ENCODE measurements at places on chromosomes 5 and 9.

GRCh38 chr9:110142868-110143481 lies 65.0 kb downstream of the C9orf152 start:
- DNase-seq, result no peak

DNA sequence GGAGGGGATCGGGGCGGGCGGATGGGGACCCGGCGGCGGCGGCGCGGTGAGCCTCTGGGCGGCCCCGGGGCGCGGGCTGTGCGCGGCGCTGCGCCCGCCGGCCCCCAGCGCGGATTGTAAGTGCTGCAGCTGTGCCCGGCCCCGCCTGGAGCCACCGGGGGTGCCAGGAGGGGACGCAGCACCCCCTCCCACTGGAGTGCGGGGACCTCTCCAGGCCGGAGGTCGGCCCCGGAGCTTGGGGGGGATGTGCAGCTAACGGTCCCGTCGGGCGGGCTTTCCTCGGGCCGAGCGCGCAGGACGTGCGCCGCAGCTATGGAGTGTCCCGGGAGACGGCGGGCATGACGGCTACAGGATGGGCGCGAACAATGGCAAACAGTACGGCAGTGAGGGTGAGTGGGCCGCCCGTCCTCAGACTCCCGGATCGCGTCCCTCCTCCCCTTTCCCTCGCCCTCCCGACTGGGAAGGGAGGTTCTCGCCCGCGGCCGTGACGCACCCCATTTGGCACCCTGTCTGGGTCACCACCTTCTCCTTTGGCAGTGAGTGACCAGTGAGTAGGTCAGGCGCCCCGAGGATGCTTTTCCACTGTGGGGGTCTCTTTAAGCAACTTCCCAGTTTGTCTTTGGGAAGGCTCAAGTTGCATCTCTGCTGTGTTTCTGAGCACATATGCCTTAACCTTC lies 483 bp downstream of the FBXL7 start:
- no peak for DNase-seq

- DNase-seq, result no peak
Observed at GRCh38 chr9:126166291-126166690, 160.3 kb upstream of the MVB12B start.

DNA sequence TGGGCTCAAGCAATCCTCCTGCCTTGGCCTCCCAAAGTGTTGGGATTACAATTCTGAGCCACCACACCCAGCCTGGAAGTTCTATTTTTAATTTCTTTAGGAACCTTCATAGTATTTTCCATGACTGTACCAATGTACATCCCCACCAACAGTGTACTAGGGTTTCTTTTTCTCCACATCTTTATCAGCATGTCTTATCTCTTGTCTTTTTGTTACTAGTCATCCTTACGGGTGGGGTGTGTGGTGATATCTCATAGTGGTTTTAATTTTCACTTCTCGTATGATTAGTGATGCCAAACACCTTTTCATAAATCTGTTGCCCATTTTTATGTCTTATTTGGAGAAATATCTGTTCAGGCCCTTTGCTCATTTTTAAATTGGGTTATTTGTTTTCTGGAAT lies 123.0 kb upstream of the MEF2C start:
- no peak for DNase-seq

DNA sequence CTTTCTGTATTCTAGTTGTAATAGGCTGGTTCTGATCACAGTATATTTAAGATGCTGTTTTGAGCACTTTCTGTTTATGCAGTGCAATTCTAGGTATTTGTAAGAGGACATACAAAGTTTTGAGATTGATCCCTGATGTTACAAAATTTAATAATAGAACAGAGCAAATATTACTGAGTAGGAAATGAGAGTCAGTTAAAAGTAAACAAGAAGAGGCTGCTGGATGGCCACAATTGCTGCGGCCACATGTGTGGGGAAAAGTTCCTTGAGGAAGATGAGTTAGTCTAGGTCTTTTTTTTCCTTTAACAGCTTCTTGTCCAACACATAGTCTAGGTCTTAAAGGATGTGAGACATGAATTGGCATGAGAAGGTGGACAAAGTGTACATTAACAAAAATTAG lies 11.3 kb downstream of the EHMT1 start:
- DNase-seq, result no peak

DNA sequence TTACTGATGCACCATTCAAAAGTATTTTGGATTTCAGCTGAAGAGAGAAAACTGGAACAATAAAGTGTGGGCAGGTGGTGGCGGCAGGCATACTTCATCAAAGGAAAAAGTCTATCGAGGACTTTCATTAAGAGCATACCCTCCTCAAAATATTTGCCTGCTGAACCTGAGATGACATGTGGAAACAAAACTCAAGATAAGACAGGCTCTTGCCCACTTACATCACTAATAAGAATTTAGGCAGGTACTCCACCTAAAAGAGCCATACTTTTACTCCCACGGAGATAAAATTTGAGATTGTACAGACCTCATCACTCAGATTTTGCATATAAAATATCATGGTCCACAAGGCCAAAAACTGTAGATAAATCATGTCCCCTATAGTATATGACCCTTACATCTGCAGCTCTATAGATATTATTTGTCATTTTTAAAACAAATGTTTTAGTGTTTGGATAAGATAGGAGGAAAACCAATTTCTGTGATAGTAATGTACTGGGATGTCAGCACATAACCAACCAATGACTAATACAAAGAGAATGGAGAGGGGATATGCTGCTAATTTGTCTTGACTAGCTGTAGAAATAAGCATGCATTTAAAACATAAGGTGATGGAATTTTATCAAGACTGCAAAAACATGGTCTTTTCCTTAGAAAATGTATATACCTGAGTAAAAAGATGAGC lies 730.6 kb upstream of the ZNF608 start:
- no peak for DNase-seq

- DNase-seq, result no peak
Observed at GRCh38 chr5:168308976-168309598, 17.6 kb downstream of the WWC1 start.

DNA sequence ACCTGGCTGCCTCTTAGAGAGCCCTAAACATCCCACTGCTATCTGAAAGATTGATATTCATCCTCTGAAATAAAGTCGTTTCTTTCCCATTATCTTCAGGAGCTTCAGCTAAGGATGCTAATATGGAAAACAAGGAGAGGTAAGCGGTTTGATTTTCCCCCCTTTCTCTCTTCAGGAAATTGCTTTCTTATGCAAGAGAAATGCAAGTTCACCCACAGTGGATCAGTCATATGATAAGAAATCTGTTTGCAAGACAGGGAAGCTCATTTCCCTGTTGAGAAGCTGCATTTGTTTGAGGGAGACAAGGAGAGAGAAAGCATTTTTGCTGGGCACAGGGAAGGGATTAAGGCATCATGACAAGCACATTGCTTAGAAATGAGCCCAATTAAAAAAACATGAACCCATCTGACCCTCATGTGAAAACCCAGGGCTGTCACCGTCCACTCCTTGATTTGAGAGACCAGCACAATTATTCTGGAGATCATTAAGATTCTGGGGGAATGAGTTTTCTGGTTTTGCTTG lies 53.7 kb upstream of the BOD1 start:
- no peak for DNase-seq

GRCh38 chr9:81268048-81268447 lies 421.3 kb downstream of the TLE1 start:
- no peak for DNase-seq

DNA sequence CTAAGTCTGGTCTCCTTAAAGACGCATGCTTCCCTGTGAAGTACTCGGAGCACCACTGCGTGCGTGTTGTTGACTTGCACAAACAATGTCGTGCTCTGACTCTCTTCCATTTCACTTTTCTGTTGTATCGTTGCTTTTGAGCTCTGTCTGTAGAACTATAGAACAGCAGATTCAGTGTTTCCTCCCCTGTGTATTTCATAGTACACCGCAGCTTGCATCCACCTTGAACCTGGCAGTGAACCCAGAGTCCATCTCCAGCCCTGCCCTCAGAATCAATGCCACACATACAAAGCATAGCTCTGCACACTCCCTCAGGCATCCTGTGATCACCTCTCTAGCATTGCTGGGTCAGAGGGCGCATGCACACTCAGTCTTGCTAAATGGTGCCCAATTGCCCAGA lies 37.2 kb upstream of the ADAMTS2 start:
- no peak for DNase-seq

DNA sequence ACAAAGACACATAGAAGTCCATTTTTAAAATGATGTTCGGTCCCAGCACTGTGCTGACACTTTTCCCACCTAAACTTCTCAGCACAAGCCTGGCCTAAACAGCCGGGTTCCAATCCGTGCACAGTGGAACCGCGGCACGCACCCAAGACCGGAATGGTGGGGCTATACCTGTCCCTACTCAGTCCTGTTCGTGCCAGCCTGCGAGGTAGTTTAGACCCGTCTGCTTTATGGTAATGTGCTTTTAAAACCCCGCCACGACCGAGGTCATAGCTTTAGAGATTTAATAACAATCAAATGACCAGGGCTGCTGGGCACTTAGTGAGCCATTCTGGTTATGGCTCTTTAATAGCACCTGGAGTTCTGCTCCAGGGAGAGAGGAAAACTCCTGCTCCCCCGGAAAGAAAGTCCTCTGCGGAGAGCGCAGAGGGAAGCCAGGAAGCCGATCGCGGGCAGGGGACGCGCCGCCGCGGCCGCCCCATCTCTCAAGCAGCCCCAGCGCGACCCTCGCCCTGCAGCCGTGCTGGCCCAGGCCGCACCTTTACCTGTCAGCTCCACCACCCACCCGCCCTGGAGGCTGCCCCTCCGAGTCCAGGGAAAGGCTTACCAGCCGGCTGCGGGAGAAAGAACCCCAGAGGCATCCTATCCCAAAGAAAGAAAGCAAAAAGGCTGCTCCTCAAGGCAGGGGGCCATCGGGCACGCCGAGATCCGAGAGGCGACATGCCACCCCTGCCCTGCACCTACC lies 511 bp downstream of the ARL15 start:
- DNase-seq, result no peak

- DNase-seq, result no peak
Observed at GRCh38 chr5:139207297-139208000, 9.3 kb upstream of the SIL1 start.

DNA sequence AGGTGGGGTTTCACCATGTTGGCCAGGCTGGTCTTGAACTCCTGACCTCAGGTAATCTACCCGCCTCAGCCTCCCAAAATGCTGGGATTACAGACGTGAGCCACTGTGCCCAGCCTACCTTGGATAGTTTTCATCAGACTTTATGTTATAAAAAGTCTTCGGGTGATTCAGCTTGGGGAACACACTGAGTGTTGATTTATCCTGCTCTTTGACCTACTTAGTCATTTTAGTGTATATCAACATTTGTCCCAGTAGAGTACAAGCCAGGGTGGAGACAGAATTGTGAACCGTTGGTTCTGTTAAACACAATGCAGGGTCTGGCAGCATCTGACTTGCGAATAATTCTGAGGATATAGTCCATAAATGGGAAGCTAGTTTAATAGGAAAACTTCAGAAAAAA lies 39.7 kb downstream of the NFX1 start:
- no peak for DNase-seq

- DNase-seq, result no peak
Observed at GRCh38 chr9:137763271-137763955, 114.2 kb upstream of the CACNA1B start.

DNA sequence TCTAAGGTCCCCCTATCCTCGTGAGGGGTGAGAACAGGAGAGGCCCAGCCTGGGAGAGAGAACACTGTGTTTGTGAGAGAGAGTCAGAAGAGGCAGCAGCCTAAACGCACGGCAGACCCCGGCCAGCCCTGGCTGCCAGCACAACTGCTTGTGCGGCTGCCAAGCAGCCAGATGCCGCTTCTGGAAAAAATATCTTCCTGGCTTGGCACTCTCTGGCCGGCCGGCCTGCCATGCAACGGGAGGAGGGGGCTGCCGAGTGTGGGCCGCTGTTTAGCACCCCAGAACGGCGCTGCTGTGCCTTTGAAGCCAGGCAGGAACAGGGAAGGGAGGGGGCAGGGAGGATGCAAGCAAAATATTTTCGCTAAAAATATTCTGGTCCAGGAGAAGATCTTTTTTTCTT lies 105.0 kb downstream of the FGF18 start:
- no peak for DNase-seq

- DNase-seq, result no peak
Observed at GRCh38 chr9:68844631-68845612, 139.9 kb downstream of the PIP5K1B start.

DNA sequence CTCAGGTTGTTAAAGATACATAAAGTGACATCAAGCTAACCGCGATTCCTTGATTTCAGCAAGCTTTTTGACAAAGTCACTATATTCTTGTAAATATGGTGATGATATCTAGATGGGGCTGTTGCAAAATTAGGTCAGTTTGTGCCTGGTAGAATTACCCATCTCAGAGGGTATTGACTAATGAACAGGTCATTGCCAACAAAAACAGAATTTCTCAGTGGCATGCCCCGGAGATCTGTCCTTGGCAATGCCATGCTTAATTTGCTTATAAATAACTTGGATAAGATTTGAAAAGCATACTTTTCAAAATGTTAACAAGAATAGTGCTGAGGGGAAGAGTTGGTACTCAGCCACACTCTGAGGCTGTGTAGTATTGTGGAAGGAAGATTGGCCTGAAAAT lies 783.3 kb upstream of the SEMA6A start:
- DNase-seq, result no peak

DNA sequence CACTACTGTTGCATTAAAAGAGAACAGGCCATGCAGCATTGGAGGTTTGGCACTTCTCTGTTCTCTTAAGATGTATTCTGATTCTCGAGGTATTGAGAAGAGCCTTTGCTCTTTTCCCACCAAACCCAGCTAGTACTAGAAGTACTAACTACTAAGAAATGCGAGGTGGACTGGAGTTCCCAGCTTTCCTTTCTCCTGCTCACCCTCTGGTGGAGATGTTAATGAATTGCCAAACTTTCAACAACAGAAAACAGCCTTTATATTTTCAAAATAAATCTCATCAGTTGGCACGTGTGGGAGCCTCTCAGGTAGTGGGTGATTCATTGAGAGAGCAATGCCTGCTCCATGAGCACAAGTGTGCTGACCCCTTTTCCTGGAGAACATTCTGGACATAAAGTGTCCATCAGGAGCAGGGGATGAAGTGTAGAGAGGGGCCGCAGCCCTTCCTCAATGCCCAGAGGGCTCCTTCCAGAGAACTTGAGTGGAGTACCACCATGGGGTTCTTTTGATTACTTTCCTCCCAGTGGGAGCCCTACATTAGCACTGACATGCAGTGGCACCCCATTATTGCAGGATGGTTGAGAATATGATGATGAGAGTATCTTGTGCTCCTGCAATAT lies 45.7 kb downstream of the TMEM174 start:
- no peak for DNase-seq

- DNase-seq, result no peak
Observed at GRCh38 chr9:32092031-32092430, 292.4 kb upstream of the ACO1 start.

DNA sequence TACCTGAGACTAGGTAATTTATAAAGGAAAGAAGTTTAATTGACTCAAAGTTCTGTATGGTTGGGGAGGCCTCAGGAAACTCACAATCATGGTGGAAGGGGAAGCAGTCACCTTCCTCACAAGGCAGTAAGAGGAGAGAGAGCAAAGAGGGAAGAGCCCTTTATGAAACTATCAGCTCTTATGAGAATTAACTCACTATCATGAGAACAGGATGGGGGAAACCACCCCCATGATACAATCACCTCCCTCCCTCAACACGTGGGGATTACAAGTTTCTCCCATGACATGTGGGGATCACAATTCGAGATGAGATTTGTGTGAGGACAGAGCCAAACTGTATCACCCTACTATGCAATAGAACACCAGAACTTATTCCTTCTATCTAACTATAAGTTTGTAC lies 27.9 kb downstream of the CD274 start:
- no peak for DNase-seq

GRCh38 chr5:97088774-97089148 lies 53.6 kb downstream of the LIX1 start:
- DNase-seq, result no peak
